Hematopoietic multipotent progenitor cell treated with erythropoietin and hydrocortisone succinate and interleukin-3 and kit ligand, for 6 days (in vitro differentiated cells): ENCODE measurements at places on chromosomes 11 and 22.

DNA sequence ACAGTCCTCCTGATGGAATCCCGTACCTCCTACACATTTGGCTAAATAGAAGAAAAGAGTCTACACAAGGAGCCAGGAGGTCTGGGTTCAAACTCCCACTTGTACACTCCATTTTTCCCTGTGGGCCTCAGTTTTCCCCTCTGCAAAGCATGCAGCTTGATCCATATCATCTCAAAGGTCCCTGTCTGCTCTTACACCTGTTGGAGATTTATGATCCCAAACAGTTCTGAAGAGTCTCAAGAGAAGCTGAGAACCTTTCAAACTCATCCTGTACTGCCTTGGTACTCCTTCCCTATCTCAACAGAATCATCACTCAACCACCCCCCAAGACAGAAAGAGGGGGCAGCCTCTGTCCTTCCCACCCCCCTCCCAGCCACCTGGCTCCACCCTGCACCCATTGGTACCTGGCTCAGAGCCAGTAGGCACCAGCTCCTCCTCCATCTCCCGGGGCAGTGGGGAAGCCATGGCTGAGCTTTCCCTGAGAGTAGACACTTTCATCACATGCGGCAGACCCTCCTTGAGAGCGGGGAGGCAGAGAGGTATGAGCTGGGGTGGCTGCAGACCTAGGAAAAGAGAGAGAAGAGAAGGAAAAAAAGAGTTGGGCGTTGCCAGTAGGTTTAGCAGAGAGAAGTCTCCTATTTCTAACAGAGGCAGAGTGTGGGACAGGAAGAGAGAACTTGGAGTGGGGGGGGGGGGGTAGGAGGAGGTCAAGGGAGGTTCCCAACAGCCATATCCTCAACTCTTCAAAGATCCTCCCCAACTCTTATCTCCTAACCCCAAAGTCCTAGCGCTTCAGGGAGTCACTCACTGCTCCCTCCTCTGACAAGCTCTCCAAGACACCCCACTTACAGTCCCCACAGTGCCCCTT, 3.1 kb downstream of the TNKS1BP1 start:
- DNase-seq: peak; percentile 94

DNA sequence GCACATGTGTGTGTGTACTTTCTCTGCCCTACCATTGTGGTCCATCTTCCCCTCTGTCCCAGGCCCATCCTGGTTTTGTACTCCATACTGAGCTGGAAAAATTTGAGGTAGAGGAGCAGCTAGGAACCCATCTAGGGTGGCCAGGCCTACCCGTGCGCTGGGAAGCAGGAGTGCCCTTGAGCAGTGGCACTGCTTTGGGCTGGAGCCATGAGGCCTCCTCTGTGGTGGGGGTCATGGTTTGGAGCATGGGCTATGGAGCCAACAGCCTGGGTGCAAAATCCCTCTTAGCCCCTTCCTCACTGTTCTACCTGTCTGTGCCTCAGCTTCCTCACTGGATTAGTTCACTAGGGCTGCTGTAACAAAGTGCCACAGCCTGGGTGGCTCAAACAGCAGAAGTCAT, 21.9 kb upstream of the ALG8 start:
- no peak for DNase-seq

GRCh38 chr22:35727436-35727835, 9.8 kb downstream of the APOL5 start:
- DNase-seq: peak; percentile 5

DNA sequence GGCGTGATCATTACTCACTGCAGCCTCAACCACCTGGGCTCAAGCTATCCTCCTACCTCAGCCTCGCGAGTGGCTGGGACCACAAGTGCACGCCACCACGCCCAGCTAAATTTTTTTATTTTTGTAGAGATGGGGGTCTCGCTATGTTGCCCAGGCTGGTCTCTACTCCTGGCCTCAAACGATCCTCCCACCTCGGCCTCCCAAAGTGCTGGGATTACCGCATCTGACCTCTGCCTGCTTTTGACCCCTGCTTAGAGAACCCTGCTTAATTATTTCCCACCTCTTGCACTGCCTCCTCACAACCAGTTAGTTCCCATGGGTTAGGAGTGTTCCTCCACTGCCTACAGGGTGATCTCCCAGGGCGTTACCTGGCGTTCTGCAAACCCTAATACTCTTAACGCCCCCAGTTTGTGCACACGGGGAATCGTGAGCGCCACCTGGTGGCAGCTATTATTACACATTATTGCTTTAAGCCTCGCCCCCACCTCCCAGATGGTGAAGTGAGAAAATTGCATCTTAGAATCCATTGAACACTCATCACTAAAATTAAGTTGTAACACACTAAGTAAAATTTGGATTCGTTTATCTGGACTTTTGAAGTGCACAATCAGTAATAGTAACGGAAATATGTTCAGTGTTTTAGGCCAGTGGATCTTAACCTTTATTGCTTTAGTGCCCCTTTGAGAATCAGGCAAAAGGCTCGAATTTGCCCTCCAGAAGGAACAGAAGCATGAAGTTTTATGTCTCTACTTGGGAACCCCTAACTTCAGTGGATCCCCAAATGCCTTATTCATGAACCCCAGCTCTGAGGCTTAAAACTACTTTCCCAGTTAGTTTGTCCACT, 61.4 kb upstream of the ASPHD2 start:
- peak; percentile 87 for DNase-seq

DNA sequence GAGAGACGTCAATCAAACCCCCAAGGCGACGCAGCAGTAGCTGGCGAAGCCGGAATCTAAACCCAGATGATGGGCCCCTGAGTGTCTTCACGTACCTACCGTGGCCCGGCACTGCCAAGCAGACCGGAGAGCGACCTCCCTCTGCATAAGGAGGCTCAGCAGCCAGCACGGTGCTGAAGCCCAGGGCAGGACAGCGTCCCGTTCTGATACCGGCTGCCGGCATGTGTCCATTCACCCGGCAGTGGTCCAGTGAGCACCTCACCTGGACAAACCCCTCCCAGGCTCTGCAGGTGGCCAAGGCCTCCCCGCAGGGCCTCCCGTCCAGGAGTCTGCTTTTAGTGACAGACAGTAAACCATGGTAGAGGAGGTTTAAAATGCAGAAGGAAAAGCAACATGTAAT, 142.0 kb downstream of the BRD1 start:
- no peak for DNase-seq

GRCh38 chr22:39360674-39361413, 11.1 kb downstream of the SYNGR1 start:
- peak; percentile 35 for DNase-seq

DNA sequence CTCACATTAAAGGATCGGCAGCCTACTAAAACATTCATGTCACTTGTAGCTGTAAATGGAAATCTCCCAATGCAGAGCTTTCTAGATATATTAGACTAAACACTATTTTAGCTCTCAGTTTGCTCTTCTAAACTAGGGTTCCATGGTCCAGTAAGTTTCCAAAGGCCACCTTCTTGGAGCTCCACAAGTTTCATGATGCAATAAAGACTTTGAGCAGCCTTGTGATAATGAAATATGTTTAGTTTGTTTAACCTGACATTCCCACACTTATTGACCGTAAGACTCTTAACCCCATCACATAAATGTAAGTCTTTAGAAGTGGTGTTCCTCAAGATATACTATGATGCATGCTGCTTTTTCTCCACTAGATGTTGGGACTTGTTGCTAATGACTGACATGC, 87.7 kb downstream of the TRIM44 start:
- no peak for DNase-seq

DNA sequence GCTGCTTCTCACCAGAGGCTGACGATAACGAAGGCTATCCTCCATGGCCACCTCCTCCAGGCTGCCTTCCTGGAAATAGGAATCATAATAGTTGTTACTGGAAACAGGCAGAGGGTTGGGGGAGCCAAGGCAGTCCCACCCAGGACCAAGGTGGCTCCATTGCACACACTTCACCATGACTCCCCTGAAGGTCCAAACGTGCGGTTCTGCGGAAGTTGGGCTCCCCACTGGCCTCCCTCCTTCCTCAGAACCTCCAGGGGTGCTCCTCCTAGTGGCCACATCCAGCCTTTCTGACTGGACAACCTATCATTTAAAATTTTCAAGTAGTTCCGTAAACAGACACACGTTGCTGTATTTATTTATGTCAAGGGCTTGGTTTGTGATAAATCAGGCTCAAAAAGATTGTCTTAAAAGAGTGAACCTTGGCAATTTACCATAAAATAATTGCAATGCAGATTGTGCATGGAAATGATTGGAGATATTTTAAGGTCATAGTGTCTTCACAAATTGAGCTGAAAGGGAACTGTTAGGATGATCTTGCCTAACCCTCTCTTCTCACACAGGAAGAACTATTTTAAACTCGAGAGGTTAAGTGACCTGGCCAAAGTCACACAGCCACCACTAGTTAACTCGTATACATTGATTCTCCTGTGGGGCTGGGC, 1.4 kb upstream of the TCN2 start:
- peak; percentile 84 for DNase-seq

DNA sequence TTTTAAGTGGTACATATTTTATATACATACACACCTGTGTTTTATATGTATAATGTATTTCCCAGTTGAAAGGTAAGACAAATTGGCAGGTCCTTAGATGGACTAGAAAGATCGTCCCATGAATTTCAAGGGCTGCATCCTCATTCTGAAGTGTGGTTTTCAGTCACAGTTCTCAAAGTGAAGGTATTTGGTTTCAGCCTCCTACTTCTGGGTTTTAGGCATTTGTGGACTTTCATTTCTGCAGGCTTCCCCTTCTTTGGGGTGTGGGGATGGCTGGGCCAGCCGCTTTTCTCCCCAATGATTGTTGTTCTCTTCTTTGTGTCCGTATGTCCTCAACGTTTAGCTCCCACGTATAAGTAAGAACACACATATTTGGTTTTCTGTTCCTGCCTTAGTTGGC, 10.0 kb downstream of the DCPS start:
- no peak for DNase-seq

DNA sequence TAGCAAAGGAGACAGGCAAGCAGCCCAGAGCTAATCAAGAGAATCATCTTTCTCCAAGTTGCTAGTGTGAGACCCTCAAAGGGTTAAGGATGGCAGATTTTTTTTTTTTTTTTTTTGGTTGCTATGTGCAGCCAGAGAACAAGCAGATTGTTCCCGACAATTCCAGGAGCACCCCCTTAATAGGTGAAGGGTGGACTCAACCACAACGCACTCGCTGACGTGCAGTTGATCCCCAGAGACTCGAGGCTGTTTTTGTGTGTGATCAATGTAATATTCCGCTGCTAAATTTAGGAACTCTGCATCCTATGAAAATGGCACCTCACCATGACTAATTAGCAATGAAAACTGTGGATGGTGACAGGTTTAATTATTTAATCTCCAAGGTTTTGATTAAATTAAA, 789.0 kb downstream of the KCNA4 start:
- no peak for DNase-seq

GRCh38 chr22:44143579-44143978, 37.1 kb upstream of the PARVG start:
- no peak for DNase-seq

GRCh38 chr11:20671856-20672546, 2.6 kb downstream of the NELL1 start:
- peak; percentile 36 for DNase-seq

DNA sequence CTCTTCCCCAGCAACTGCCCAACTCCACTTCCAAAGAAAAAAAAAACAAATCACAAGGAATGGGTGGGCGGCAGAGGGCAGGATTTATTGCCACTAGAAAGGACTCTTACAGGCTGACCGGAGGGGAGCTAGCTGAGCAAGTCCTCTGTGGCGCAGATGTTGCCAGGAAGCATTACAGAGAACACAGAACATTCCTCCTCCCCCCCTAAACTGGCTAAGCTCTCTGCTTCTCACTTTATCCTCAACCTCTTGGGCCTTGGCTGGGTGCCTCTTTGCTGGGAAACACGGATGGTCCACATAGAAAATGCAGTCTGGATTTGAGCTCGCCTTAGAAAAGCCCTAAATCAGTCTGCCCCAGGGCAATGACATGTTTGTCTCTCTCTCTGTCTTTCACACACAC, 12.6 kb upstream of the FJX1 start:
- no peak for DNase-seq

DNA sequence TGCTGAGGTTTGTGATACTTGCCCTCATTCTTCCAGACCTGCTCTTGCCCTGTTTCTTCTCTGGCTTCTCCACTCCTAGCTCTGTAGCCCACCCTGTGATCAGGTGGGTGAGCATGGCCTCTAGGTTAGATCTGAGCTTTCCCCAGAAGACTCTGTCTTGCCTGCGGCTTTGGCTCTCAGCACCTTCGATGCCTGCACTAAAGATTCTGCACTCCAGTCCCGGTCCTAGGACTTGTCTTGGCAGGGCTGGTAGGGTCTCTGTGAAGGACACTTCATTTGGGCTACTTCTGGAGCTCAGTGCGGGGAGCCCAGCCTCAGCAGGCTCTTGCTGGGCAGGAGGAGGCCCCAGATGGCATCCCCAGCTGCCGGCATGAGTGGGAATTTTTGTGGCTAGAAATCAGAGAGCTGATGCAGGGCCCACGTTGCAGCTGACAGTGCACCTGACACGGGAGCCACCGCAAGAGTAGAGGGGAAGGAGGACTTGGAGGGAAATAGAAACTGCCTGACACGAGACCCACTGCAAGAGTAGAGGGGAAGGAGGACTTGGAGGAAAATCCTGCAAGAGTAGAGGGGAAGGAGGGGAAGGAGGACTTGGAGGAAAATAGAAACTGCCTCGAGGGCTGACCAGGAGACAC, 226.9 kb upstream of the B3GAT1 start:
- DNase-seq: no peak

DNA sequence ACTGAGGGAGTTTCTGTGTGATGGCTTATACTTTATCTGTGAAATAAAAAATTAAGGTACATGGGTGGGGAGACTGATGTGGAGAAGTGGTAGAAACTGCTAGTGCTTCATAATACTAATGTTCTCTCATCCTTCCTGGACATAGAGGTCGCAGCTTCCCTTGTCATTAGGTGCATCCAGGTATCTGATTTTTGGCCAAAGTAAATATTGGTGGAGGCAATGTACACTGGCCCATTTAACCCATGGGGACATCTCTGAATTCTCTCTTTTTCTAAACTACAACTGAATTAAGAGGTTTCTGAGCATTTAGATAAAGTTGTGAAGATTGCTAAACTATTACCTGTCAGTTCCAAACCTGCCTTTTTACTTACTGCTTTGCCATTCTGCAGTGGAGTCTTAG, 140.9 kb upstream of the CHORDC1 start:
- no peak for DNase-seq

- no peak for DNase-seq
Measured at GRCh38 chr22:35307372-35307771, 7.7 kb downstream of the TOM1 start.

GRCh38 chr11:119375337-119376196, 5.9 kb downstream of the USP2 start:
- no peak for DNase-seq

DNA sequence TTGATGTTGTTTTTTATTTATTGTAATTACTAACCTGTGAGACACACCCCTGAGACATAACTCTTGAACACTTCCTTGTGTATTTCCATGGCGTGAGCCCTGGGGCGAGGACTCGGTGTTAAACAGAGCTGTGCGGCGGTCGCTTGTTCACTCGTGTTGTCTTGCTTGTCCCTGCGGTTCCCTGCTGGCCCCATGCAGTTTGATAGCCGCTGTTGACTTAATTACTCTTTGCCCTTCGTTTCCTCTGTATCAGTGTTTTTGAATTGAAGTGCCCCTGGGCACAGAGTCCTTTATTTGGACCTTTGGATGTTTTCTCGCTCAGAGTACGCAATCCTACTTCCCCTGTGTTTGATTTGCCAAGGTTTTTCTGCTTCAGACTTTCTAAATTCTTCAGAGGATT, 52.7 kb downstream of the TBC1D22A start:
- no peak for DNase-seq

- no peak for DNase-seq
Measured at GRCh38 chr11:115148691-115149090, 355.5 kb downstream of the CADM1 start.
